ENCODE measurements at places on chromosomes 5 and 9.

DNA sequence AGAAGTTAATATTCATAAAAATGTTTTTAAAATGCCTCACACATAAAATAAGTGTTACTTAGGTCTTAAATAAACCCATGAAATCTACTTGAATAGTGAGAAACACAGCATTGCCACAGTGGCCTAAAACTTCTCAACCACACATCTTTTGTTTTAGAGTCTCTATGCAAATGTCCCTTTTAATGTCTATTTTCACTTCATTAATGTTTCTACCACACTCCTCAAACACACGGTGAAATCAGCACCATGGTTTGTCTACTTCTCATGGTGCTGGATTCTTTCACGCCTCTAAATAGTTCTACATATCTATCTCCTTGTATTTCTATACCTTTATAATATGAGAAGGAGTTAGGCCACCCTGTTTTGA lies 111.2 kb downstream of the EDIL3 start:
- no peak overlapping the region for H3K4me3 ChIP-seq
- H3K27ac ChIP-seq = no peak overlapping the region
- no peaks in the 10 kb centered on the region for H3K36me3 ChIP-seq
- H3K4me1 ChIP-seq = no peaks in the 10 kb centered on the region
- H3K27me3 ChIP-seq = no peaks in the 10 kb centered on the region

DNA sequence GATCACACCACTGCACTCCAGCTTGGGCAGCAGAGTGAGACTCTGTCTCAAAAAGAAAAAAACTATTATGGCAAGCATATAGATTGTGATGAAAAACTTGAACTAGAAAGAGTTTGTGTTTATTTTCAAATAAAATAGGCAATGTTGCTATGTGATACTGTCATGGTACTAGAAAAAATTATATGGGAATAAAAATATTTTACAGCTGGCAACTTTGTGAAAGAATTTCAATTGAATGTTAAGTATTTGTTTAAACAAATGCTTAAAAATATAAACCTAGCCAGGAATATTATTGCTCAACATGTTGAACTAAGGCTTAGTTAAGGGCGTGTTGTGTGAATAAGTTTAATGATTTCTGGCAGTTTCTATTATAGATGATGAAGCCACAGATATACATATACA lies 31.7 kb downstream of the HSDL2 start:
- no peak for DNase-seq
- no peak overlapping the region for H3K4me3 ChIP-seq
- no peaks in the 10 kb centered on the region for H3K36me3 ChIP-seq
- no peaks in the 10 kb centered on the region for H3K27me3 ChIP-seq
- H3K4me1 ChIP-seq = no peaks in the 10 kb centered on the region

GRCh38 chr5:128109138-128109537 lies 25.6 kb downstream of the SLC12A2 start:
- no peaks in the 10 kb centered on the region for H3K4me1 ChIP-seq
- H3K27me3 ChIP-seq = no peaks in the 10 kb centered on the region
- no peak for DNase-seq

- DNase-seq = no peak
- H3K27ac ChIP-seq = no peak overlapping the region
- H3K4me3 ChIP-seq = no peak overlapping the region
- H3K4me1 ChIP-seq = no peaks in the 10 kb centered on the region
- no peaks in the 10 kb centered on the region for H3K36me3 ChIP-seq
- no peaks in the 10 kb centered on the region for H3K27me3 ChIP-seq
Observed at GRCh38 chr5:107889387-107889786, 218.7 kb upstream of the EFNA5 start.

DNA sequence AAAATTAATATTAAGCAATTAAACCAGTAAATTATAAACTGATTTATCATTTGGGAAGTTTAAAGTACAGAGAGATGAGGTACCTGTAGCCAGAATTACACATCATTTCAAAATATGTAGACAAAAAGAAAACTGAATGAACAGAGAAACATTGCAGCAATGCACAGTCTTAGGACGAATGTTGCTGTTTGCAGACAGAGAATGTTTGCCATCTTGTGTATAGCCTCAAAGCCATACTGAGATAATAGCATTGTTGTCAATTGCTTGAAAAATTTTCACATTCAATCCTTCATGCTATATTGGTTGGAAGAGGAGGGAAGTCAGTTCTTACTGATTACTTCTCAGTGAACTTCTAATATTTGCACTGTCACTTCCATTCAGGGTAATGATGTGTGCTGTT lies 326.2 kb downstream of the PRR16 start:
- no peaks in the 10 kb centered on the region for H3K36me3 ChIP-seq
- no peak overlapping the region for H3K4me3 ChIP-seq
- H3K27ac ChIP-seq = no peak overlapping the region
- H3K4me1 ChIP-seq = no peaks in the 10 kb centered on the region

- H3K36me3 ChIP-seq = peaks cover 38% of the 10 kb centered on the region
- H3K27ac ChIP-seq = no peak overlapping the region
- no peak overlapping the region for H3K4me3 ChIP-seq
- DNase-seq = no peak
Observed at GRCh38 chr9:132679946-132680625, 9.8 kb downstream of the GTF3C4 start.

- H3K36me3 ChIP-seq = no peaks in the 10 kb centered on the region
- no peak overlapping the region for H3K27ac ChIP-seq
- H3K27me3 ChIP-seq = no peaks in the 10 kb centered on the region
Observed at GRCh38 chr5:133546500-133546899, 65.8 kb downstream of the FSTL4 start.

GRCh38 chr5:150585781-150586341 lies 54.6 kb upstream of the SYNPO start:
- no peaks in the 10 kb centered on the region for H3K36me3 ChIP-seq
- no peaks in the 10 kb centered on the region for H3K4me1 ChIP-seq
- DNase-seq = no peak
- no peak overlapping the region for H3K4me3 ChIP-seq
- no peaks in the 10 kb centered on the region for H3K27me3 ChIP-seq

DNA sequence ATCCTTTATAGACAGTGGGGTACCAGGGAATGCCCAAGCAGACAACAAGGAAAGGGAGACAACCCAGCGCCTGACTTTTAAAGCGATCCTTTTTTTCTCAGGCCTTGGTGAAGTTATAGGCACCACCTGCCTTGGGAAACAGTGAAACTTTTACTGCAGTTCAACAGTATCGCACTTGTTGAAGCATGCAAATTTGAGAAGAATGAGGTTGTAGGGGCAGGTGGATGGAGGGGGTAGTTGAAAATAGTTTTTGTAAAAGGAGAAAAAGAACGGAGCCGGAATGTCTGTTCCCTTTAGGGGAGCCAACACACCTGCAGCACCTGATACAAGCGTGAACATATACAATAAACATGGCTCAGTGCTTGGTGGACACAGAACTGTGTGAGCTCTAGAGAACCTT lies 190.2 kb upstream of the NR3C1 start:
- no peak overlapping the region for H3K27ac ChIP-seq
- no peaks in the 10 kb centered on the region for H3K36me3 ChIP-seq
- H3K4me3 ChIP-seq = no peak overlapping the region
- no peak for DNase-seq
- H3K27me3 ChIP-seq = no peaks in the 10 kb centered on the region

GRCh38 chr9:106104887-106105286 lies 410.5 kb downstream of the TMEM38B start:
- H3K27ac ChIP-seq = no peak overlapping the region
- H3K4me3 ChIP-seq = no peak overlapping the region
- no peak for DNase-seq
- no peaks in the 10 kb centered on the region for H3K27me3 ChIP-seq
- H3K36me3 ChIP-seq = no peaks in the 10 kb centered on the region

DNA sequence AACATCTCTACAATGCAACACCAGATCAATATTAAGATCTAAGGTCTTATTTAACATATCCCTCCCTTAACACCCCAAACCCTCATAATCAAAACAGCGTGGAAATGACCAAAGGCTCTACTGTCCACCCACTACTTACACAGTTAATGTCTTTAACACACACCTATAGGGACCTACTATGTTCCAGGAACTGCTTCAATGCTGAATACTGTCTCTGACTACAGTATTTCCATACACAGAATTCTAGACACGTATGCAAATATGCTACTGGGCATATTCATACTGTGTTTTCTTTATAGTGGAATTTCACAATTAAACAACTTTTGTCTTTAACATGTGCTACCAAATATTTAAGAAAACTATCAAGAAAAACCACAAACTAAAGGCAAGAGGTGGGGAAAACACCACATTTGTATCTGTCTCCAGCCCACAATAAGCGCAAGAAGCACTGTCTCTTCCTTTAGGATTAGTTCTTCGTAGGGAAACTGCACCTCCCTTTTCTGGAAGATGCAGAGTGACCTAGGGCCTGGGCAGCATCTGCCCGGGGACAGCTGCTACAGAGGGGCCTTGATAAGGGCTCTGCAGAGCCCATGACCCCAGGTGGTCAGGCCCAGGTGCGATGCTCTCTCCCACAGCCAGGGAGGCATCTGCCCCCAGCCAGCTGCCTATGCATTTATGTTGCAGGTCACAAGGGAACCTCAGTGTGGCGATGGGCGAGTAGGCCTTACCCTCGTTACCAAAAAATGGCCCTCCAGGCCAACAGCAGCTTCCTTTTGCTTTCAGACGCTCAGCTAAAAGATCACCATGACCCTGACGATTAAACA lies 55.2 kb downstream of the PSMB7 start:
- no peaks in the 10 kb centered on the region for H3K4me1 ChIP-seq
- peaks cover 19% of the 10 kb centered on the region for H3K36me3 ChIP-seq
- no peak overlapping the region for H3K4me3 ChIP-seq
- no peak overlapping the region for H3K27ac ChIP-seq

GRCh38 chr5:104327801-104328200 lies 765.2 kb upstream of the NUDT12 start:
- no peaks in the 10 kb centered on the region for H3K4me1 ChIP-seq
- H3K27ac ChIP-seq = no peak overlapping the region
- no peaks in the 10 kb centered on the region for H3K36me3 ChIP-seq
- DNase-seq = no peak

GRCh38 chr5:109762821-109763220 lies 73.1 kb downstream of the MAN2A1 start:
- no peak overlapping the region for H3K27ac ChIP-seq
- peaks cover 14% of the 10 kb centered on the region for H3K36me3 ChIP-seq
- no peaks in the 10 kb centered on the region for H3K27me3 ChIP-seq
- H3K4me3 ChIP-seq = no peak overlapping the region
- no peaks in the 10 kb centered on the region for H3K4me1 ChIP-seq
- no peak for DNase-seq

- H3K4me1 ChIP-seq = no peaks in the 10 kb centered on the region
- H3K4me3 ChIP-seq = no peak overlapping the region
- H3K36me3 ChIP-seq = no peaks in the 10 kb centered on the region
Observed at GRCh38 chr5:82796643-82797416, 280.4 kb downstream of the TMEM167A start.

- no peaks in the 10 kb centered on the region for H3K27me3 ChIP-seq
- no peaks in the 10 kb centered on the region for H3K4me1 ChIP-seq
- DNase-seq = no peak
- no peak overlapping the region for H3K27ac ChIP-seq
Observed at GRCh38 chr5:173829826-173830225, 58.3 kb upstream of the CPEB4 start.

DNA sequence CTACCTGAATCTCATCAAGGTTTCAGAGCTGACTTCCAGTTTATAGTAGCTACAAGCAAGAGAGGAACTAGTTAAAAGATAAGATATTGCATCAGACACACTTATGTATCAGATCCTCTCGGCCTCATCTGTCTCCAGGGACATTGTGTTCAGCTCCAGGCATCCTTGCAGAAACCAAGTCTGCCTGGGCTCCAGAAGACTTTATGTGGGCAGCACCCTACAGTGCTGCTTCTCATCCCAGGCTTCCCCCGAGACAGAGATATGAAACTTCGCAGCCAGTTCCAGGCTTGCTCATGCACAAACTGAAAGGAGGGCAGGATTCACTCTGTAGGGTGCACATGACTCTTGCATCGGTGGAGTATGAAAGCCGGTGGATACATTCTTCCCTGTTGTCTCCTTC lies 33.9 kb upstream of the FOXB2 start:
- H3K4me1 ChIP-seq = no peaks in the 10 kb centered on the region
- no peaks in the 10 kb centered on the region for H3K36me3 ChIP-seq
- H3K27me3 ChIP-seq = peaks cover 6% of the 10 kb centered on the region
- no peak for DNase-seq

GRCh38 chr5:35922468-35922867 lies 16.0 kb downstream of the CAPSL start:
- H3K27me3 ChIP-seq = no peaks in the 10 kb centered on the region
- H3K4me3 ChIP-seq = no peak overlapping the region
- H3K4me1 ChIP-seq = peaks cover 15% of the 10 kb centered on the region
- no peak overlapping the region for H3K27ac ChIP-seq
- no peak for DNase-seq
- no peaks in the 10 kb centered on the region for H3K36me3 ChIP-seq

- no peaks in the 10 kb centered on the region for H3K4me1 ChIP-seq
- H3K36me3 ChIP-seq = no peaks in the 10 kb centered on the region
- no peak for DNase-seq
- H3K4me3 ChIP-seq = no peak overlapping the region
Observed at GRCh38 chr5:1708592-1709141, 91.0 kb downstream of the MRPL36 start.

DNA sequence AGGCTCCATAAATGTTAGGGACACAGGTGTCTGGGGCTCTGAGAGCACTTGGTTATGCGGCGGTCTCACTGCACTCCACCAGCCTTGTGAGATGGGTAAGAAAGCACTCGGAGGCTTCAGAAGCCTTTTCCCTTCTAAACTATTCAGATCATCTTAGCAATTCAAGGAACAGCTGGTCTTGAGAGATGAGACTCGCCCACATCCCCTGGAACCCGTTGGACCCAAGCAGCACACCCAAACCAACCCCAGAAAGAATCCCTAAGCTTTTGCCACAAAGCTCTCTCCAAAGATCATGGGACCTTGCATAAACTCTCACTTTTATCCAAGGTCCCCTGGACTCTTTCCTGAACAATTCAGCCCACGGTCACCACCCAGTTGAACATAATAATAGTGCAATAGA lies 90.2 kb downstream of the RAPGEF1 start:
- no peak overlapping the region for H3K27ac ChIP-seq
- H3K4me3 ChIP-seq = no peak overlapping the region
- H3K4me1 ChIP-seq = peaks cover 15% of the 10 kb centered on the region
- H3K36me3 ChIP-seq = peaks cover 25% of the 10 kb centered on the region

GRCh38 chr5:79093762-79094161 lies 17.8 kb upstream of the BHMT start:
- H3K27ac ChIP-seq = no peak overlapping the region
- H3K4me1 ChIP-seq = no peaks in the 10 kb centered on the region
- no peaks in the 10 kb centered on the region for H3K36me3 ChIP-seq
- no peak for DNase-seq

DNA sequence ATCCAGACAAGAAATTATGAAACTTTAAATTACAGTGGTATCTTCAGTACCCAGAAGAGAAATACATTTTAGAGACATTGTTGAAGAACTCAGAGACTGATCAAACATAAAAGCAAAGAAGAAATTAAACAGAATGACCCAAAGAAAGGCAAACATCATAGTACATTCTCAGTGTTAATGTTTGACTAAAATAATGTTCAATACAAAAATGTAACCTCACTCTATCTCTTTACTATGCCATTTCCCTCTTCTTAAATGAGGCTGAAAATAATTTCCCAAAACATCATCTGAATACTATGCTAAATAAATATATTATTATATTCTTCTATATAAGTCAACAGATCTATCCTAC lies 22.8 kb downstream of the TMEM161B start:
- no peaks in the 10 kb centered on the region for H3K4me1 ChIP-seq
- H3K4me3 ChIP-seq = no peak overlapping the region
- no peaks in the 10 kb centered on the region for H3K36me3 ChIP-seq
- no peak for DNase-seq

- no peaks in the 10 kb centered on the region for H3K4me1 ChIP-seq
- H3K4me3 ChIP-seq = no peak overlapping the region
- DNase-seq = no peak
- H3K27me3 ChIP-seq = no peaks in the 10 kb centered on the region
Observed at GRCh38 chr9:28031521-28032267, 458.4 kb upstream of the C9orf72 start.

GRCh38 chr5:16538006-16538405 lies 72.4 kb upstream of the ZNF622 start:
- peaks cover 3% of the 10 kb centered on the region for H3K36me3 ChIP-seq
- no peaks in the 10 kb centered on the region for H3K27me3 ChIP-seq
- no peak overlapping the region for H3K27ac ChIP-seq

Data from effector memory CD4-positive, alpha-beta T cell (primary cell).